ENCODE measurements at places on chromosomes 13 and 19.
A peak's percentile ranks its signal among the peaks of the same experiment; 100 is the strongest.

- no peak for DNase-seq
Measured at GRCh38 chr19:58037927-58038687, 4.3 kb downstream of the ZSCAN1 start.

GRCh38 chr13:27789495-27790303, 2.6 kb upstream of the GSX1 start:
- no peak for DNase-seq

DNA sequence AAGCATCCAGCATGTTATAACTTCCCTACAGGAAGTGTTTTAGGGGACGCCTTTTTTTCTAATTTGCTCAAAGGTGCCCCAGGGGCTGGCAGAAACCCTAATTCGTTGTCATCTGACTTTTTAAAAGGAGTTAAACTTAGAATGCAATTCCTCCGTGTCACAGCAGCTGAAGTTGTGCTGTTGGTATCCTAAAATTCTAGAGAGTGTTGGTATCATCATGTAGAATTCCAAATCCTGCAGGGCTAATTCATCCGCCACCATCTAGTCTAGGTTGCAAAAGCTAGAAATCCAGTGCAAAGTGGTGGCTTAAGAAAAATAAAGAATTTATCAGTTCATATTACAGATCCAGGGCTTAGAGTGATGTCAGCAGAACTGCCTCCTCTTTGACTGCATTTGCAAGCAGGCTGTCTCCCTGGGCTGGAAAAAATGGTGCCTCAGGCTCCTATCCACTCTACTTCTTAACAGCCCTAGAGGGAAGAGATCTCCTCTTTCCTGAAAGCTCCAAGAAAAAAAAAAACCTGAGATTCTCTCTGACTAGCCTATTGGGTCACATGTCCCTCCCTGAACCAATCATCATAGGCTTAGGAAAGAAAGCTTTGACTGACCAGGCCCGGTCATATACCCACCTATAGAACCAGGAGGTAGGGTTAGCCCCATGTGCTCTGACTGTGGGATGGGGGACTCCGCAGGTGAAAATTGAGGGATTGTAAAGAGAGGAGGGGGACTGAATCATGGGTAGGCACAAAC, 73.0 kb downstream of the MAP4K1 start:
- no peak for DNase-seq

DNA sequence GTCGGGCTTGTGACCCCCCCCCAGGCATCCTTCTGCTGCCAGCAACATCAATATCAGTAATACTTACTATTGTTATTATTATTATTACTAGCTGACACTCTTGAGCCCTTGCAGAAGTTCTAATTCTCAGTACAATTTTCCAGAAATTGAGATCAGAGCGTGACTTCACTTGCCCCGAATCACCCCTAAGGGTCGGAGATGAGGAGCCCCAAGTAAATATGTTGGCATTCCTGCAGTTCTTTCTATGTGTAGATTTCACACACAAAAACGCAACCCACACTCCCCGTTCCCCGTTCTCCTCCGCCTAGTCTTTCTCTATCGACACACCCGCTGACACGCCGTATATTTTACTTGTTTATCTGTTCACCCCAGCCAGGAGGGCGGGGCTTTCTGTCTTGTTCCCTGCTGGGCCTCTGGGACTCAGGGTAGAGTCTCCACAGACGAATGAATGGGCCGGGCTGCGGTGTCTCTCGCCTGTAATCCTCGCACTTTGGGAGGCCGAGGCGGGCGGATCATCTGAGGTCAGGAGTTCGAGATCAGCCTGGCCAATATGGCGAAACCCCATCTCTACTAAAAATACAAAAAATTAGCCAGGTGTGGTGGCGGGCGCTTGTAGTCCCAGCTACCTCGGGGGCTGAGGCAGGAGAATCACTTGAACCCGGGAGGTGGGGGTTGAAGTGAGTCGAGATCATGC, 14.7 kb downstream of the TLE5 start:
- peak; percentile 27 for DNase-seq

DNA sequence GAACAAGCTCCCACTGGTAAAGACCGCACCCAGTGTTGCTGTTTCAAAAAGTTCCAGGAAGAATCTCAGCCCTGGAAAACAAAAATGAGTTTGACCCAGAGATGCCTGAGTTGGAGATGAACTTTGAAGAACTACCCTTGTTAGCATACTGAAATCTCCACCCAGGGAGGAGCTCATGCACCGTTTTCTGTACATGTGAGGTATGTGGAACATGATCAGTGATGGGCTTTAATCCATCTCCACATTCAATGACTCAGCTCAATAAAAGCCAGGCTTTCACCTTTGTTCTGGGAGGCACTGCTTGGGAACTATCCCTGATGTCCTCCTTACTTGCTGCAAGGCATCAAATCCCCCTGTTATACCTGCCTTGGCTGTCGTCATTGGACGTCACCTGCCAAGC, 279.9 kb downstream of the UQCRFS1 start:
- no peak for DNase-seq

- no peak for DNase-seq
Measured at GRCh38 chr13:33483471-33483870, 197.9 kb upstream of the STARD13 start.

GRCh38 chr19:34499155-34499834, 17.7 kb downstream of the WTIP start:
- DNase-seq: no peak

- no peak for DNase-seq
Measured at GRCh38 chr19:17479325-17479791, 9.0 kb downstream of the SLC27A1 start.

DNA sequence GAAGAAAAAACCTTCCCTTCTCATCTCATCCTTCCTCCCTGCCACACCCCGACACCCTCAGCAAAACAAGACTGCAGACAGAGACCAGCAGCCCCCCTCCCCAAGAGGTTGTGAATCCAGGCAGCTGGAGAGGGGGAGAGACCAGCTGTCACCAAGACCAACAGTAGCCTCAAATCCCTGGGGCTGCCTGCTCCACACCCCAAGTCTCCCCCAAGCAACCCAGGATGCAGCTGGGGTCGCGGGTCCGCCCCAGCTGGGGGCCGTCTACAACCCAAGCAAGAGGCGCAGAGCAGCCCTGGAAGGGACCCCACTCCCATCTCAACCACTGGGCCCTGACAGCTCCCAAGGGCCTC, 7.1 kb downstream of the KLF16 start:
- DNase-seq: no peak

GRCh38 chr19:18768997-18769891, 21.9 kb downstream of the COMP start:
- DNase-seq: no peak

DNA sequence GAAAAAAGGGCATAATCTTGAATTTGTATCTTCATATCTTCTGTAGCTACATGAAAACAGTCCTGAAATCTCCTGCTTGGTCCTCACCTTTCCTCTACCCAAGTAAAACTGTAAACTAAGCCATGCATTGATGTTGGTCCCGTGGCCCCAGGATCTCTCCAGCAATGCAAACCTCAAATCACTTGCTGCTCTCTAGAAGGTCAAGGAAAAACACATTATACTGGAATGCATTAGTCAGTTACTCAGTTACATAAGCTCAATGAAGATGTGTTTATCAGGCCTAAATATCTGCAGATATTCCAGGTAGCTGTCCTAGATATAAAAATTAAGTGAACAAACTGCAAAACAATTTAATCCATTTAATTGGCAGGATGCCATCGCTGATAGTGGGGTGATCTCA, 261.8 kb downstream of the ABCC4 start:
- no peak for DNase-seq

GRCh38 chr19:11027381-11027780, 61.9 kb upstream of the LDLR start:
- no peak for DNase-seq

- DNase-seq: no peak
Measured at GRCh38 chr19:38003438-38004185, 96.6 kb downstream of the SIPA1L3 start.

GRCh38 chr13:67117010-67117550, 113.1 kb downstream of the PCDH9 start:
- DNase-seq: no peak

DNA sequence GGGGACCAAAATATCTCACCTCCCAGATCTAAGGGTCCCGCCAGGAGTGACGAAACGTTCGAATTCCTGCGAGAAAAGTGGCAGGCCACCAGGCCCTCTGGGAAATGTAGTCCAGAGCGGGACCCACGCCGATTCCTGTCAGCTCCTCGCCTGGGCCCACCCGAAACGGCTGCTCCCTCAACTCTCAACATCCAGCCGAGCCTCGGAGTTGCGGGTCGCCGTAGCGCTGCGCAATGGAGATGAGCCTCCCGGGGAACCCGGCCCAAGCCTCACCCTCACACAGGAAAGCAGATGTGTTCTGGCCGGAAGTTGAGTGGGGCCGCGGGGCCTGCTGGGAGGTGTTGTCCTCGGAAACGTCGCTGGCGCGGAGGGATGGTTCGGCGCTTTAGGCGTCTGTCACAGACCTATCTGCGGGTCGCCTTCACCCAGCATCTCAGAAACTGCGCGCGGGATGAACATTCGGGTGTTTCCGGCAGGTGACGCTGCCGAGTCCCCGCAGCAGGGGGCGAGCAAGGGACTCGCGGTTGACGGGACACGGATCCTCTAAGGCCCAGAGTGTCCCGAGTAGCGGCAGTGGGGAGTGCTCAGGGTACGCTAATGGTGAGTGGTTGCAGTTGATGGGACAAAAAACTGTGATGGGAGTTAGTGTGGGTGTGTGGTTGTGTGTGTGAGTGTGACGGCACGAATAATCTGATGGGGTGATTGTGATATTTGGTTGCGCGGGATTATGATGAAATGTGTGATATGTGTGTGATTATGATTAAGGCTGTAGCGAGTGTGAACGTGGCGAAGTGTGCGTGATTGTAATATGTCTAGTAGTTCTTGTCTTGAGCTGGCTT, at the start of the genes ZNF568 and ZNF829:
Gene ZNF568 (plus strand): TSS at position 341 of the 839 bp plus-strand sequence. CDS start 6,439 bp downstream, outside the sequence.
Gene ZNF829 (minus strand): TSS at position 300 of the 839 bp plus-strand sequence. CDS start 1,124 bp downstream, outside the sequence.
- peak; percentile 81 for DNase-seq

DNA sequence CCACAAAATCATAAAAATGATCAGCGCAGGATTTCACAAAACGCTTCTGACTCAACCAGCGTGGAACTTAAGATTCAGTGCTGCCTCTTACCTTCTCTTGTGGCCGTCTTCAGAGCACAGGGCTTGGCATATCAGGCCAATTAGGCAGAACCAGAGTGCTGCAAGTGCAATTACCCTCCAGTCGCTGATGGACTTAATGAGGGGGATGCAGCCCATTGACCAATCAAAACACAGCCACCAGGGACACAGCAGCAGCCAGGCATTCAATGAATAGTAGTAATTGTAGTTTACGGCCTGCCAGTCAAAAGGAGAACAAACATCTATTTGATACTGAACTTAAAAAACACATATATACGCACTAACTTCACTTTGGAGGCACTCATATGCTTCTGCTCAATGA, 38.2 kb downstream of the TMTC4 start:
- no peak for DNase-seq

DNA sequence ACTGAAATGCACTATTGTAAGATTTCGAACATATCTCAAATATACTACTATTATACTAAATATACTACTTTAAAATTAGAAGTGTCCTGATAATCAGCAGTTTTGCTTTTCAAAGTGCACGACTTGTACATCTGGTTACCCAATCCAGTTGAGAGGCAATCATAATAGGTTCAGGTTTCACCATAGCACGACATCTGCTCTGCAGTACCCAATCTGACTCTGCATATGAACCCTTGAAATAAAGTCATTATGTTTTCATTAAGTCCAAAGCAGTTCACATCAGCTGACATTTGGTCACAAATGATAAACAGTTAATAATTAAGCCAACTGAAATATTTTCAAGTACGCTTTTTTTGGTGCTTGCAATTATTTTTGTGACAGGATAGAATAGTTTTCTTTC, 90.6 kb downstream of the PCDH9 start:
- DNase-seq: no peak

GRCh38 chr13:71695662-71696061, 171.3 kb downstream of the DACH1 start:
- no peak for DNase-seq

DNA sequence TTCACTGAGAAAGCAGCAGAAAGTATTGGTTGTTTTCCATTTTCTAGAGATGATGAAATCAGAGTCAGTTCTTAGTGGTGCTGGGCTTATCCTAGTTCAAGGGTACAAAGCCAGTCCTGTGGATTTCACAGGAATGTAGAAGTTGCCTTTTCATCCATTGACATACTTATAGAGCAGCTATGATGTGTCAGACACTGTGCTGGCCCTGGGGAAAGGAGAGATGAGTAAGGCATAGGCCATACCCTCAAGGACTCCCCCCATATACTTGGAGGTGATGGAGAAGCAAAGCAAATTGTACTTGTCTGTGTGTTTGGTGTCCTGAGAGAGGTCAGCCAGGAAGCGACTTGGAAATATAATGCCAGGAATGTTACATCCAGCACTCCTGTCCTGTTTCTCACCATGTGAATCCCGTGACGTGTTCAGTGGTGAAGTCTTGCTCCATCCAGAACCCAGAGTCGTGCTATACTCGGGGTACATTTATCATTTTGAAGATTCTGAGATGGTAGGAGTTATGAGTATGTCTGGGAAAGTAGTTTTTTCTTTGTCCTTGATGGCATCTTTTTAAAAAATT, 22.6 kb downstream of the ERCC5 start:
- no peak for DNase-seq

GRCh38 chr13:21657538-21657937, 13.3 kb upstream of the FGF9 start:
- no peak for DNase-seq

GRCh38 chr13:30615866-30616541, 1.7 kb upstream of the USPL1 start:
- DNase-seq: no peak

DNA sequence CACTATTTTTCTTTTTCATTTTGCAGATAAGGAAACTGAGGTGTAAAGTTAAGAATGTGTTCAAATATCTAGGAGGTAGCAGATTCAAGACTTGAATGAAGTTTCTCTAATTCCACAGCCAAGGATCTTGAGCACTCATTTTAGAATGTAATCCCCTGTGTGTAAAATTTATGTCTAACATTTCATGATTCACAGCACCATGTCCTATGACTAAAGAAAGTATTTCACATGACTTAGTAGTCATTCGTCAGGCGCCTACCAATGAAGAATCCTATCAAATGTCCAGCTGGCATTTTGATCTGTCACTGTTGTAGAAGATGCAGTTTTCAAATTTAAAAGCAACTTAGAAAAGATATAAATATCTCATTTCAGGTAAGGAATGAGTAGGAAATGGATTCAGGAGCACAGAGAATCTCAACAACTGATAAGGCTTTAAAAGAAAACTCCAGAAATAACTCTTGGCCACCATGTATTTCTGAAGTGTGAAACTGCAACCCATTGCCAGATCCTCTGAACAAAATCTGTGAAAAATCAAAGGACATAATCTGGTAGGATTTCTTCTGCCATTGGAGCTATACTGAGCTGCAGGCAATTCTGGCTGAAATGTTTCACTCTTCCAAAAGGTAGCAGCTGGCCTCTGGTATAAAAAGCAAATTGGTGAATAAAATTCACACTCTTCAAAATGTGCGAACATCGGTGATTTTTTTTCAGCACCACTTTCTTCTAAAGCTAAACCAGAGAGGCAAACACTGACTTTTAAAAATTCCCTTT, 92.2 kb downstream of the DCLK1 start:
- DNase-seq: no peak

DNA sequence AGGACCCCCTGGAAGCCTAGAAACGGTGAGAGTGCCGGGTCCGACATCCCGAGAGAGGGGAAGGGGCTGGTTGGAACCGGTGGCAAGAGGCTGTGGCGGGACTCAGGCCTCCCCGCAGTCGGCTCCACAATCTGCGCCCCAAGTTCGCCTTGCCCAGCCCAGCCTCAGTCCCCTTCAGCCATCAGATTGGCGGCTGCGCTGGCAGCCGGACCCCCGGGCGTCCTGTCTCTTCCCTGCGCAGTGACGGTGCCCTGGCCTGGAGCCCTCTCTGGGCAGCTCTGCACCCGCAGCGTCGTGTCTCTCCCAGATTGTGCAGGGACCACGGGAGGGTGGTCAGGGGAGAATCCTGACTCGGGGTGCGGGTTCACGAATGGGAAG, 315 bp downstream of the ZNF492 start:
- DNase-seq: no peak

All from stimulated activated CD4-positive, alpha-beta T cell treated with anti-CD3 and anti-CD28 coated beads, Interleukin-15, amount 100 ng/mL, for 1 hour (primary cell).